ENCODE measurements at places on chromosomes 7 and 10. TPM values are rescaled to one million over a fixed set of nuclear protein-coding genes. Genes with fewer than 3 reads are reported as not detected.

SPDYE2B gene
- not detected for total RNA-seq

PTF1A gene
- total RNA-seq: not detected

GHRHR gene
- total RNA-seq: not detected

CALN1 gene
- 0.20 TPM for total RNA-seq

All from T-helper 1 cell treated with Interleukin-12 subunit alpha and Interleukin-12 subunit beta and Interleukin-4 antibody, amounts not matched to agents 30 ng/mL and 1 ng/mL, for 36 hours (primary cell).